ENCODE measurements at places on chromosomes 13 and 19. TPM values are rescaled to one million over a fixed set of nuclear protein-coding genes. Genes with fewer than 3 reads are reported as not detected.

- DNase-seq, result peak; percentile 100
These were observed at the start of the genes HAUS8 and MYO9B for GRCh38 chr19:17075035-17075863. Gene HAUS8, minus strand, starts transcription at chr19:17075452. Its CDS starts 30 bp downstream, at chr19:17075422. Gene MYO9B, plus strand, starts transcription at chr19:17075777. Its CDS starts 25,941 bp downstream, at chr19:17101718.

DNA sequence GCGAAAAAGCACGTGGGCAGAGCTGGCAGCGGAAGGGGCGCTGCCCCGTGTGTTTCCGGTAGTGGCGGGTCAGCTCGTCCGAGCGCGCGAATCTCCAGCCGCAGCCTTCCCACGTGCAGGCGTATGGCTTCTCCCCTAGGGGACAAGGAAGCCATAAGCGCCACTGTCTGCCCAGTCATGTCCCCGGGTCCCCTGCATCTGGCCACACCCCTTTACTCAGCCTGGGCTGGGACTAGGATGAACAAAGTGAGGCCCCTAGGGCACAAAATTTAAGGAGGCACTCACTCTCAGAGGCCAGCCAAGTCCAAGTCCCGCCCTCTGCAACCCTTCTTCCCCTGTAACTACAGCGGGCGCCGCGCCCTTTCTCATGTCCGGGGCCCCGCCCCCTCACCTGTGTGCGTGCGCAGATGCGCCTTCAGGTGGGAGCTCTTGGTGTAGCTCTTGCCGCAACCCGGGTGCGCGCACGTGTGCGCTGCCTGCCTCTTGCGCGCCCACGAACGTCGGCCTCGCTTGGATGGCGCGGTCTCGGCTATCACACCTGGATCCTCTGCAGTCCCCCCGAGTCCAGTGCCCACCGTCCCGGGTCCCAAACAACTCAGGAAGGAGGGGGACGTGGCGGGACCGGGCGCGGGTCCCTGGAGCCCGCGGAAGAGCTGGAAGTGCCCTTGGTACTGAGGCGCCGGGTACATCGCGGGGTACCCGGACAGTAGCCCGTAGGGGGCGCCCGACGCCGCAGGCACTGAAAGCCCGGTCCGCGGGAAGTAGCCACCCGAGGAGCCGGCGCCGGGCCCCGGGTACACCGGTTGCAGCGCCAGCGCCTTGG, 1.9 kb downstream of the KLF1 start:
- DNase-seq, result peak; percentile 45

DNA sequence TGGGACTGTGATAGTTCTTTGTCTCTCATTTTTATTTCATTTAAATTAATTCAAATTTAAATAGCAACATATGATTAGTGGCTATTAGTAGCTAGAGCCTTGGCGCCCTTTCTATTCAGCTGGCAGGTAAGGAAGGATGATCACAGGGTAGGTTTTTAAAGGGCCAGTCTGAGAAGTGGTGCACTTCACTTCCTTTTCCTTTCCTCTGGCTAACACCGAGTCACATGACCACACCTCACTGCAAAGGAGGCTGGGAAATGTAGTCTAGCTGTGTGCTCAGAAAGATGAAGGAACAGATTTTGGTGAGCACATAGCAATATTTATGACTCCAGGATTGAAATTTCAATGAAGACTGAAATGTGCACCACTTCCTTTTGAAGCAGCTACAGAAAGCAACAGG, 128.7 kb downstream of the TSHZ3 start:
- DNase-seq, result no peak

GRCh38 chr13:110150384-110151101, 156.4 kb downstream of the COL4A1 start:
- DNase-seq, result no peak

DNA sequence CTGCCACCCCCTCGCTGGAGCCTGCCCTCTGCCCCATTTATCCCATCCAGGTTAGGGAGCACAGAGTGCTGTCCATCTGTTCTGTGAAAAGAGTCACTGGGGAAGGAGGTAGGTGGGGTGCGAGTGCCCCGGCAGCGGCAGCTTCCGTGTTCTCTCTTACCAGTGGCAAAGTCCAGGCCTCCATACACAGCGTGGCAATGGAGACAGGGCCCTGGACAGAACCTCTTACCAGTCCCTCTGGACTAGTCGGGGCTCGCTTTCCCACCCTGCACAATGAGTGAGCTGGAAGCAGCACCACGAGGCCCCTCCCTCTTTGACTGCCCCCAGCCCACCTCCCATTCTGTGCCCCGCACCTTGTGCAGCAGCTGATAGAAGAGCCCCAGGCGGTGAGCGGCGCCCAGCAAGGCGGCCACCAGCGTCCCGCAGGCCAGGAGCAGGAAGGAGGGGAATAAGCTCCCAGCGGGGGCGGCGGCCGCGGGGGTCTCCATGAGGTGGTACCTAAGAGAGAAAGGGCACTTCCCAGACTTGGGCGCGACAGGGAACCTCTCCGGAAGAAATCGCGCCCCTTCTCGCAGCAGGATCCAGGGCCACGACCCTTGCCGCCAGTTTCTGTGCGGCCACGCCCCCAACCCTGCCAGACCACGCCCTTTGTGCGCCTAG, 17.5 kb downstream of the SYDE1 start:
- no peak for DNase-seq

GRCh38 chr13:36912973-36913372, 7.1 kb downstream of the SMAD9 start:
- DNase-seq, result no peak

- DNase-seq, result peak; percentile 78
These were observed 303.4 kb downstream of the SPRY2 start for GRCh38 chr13:80037505-80037888.

DNA sequence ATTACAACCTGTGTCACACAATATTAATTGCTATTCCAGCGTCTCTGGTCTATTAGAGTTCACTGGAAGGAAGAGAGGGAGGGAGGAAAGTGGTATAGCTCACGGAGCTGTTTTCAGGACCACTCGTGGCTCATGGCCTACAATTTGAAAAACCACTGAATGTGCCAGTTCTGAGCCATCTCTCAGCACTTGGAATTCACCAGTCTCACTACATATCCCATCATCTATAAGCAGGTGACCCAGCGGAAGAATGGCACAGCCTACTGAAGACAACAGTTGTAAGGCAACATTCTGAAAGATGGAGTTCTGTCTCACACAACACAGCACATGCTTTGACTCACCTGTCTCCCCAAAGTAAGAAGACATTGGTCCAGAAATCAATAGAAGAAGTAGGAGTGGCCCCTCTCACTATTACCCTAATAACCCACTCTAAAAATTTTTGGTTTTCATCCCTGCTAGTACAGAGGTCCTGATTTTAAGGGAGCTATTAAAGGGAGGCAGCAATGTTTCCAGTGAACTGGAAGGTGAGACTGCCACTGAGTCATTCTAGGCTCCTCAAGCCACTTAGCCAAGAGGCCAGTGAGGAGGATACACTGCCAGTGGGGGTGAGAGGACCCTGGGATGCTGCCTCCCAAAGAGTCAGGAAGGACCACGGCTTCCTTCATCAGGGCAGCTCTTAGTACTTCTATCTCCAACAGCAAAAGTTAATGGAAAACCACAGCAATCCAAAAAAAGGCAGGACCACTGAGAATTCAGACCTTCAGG, 50.0 kb upstream of the DOCK9 start:
- no peak for DNase-seq

DNA sequence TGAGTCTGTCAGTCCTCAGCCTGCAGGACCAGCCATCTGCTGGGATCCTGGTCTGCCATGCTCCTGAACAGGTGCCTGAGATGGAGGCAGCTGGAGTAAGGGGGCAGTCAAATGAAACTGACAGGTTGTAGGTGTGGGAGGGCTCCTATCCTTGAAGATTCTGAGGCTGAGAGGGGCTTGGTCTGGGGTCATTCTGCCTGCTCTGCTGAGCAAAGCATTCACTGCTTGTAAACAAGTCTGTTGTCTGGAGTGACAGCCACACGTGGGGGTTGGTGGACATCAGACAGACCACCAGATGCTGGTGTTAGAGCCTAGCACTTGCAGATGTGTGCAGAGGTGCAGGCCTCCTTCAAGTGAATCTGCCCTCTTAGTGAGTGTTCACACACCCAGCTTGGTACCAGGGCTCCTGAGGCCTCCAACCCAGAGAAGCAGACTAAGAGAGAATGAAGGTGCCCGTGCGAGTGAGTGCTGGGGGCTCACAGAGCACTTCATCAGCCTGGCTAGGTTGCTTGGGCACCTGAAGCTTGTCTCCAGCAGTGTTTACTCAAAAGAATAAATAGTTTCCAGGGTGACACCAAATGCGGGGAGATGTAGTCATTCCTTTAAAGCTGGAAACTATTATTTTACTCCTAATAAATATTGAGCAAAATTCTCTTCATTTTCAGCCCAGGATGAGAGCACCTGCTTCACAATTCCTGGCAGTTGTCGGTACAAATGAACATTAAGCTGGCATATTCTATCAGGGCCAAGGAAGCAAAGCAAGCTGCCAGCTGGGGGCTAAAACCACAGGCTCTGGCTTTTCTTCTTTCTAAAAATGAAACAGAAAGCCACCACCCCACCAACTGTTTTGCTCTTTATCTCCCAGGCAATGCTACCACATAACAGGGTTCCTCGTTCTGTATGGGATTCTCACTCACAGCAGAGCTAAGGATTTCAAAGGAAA, 82.3 kb downstream of the RNASEH2B start:
- DNase-seq, result no peak

DNA sequence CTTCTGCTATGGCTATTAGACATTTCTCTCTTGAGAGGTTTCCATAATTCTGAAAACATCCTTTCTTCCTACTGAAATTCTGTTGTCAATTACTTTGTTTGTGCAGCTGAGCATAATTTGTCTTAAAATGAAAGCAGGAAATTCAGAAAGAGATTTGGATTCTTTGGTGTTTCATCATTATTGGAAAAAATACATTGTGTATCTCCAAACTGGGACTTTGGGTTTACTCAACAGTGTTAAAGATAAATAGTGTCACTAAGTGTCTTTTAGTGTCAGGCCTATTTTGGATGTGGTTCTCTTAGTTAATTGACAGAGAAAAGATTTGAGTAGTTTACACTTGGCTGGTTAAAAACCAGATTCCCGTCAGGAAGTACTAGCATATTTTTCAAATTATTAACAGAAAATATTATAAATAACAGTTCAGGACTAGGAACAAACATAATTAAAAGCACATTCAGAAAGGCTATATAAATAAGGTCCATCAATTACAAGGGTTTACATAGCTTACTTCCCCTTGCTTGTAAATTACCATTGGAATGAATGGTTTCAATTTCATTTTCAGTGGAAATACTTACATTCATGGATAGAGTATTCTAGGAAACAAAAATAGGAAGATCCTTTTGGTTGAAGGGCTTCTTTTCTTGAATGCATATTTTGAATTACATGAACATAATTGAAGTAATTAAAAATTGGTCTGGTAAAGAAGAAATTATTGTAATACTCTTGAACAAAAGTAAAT, 483.1 kb downstream of the GPC6 start:
- peak; percentile 41 for DNase-seq

DNA sequence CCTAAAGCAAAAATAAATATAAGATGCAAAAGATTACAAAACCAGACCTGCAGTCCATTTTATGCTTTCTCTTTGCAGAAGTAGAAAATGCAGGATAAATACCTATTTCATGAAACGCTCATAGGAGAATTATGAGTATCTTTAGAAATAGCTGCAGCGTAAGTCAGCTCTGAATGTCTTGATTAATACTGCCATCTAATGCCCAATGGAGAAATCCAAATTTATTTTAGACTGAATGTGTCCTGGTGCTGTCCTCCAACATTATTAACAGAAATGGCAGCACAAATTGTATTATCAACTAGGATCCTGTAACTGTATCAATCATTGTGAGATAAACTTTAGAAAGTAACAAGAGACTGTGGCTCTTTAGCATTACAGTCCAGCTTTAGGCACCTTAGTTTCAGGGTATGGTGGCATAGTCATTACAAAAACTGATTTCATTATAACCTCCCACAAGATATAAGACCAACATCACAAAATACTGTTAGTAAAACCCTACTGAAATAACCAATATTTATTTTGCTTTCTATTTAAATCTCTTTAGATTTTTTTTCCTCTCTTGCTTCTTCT, 162.1 kb upstream of the MIR17HG start:
- DNase-seq, result no peak

DNA sequence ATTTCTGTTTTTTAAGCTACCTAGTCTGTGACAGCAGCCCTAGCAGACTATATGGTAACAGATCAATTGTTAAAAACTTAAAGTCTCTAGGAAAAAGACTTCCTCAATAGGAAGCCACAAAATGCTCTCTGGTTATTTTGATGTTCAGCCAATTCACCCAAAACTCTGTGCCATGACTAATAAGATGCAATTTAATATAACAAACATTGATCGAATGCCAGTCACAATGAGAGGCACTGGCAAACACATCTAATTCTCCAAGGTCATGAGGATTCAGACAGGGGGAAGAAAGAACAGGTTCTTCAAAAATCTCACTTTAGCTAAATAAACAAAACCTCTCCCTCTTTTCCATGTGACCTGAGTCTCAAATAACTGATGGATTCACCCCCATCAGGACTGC, 107.5 kb downstream of the SUCLA2 start:
- DNase-seq, result no peak

- no peak for DNase-seq
These were observed 7.3 kb downstream of the CD209 start for GRCh38 chr19:7739801-7740681.

The CCDC8 gene
- 8.6 TPM for total RNA-seq

The INAFM1 gene
- 2.6 TPM for total RNA-seq

The ZNF415 gene
- total RNA-seq, result 2.6 TPM

The PCDH20 gene
- under 0.01 TPM for total RNA-seq

All from fibroblast of villous mesenchyme (primary cell).